WTC11 (cell line): ENCODE measurements at places on chromosomes 1 and 21. TPM values are rescaled to one million over a fixed set of nuclear protein-coding genes. Genes with fewer than 3 reads are reported as not detected.

GRCh38 chr1:31054349-31054748 is 11.2 kb downstream of the PUM1 start:
- DNase-seq: no peak

The ZBTB40 gene
- 11.5 to 12.0 TPM (median 11.5 TPM) in 3 replicates for total RNA-seq

The IL12RB2 gene
- total RNA-seq: 0.50 to 1.1 TPM (median 0.81 TPM) in 3 replicates

DNA sequence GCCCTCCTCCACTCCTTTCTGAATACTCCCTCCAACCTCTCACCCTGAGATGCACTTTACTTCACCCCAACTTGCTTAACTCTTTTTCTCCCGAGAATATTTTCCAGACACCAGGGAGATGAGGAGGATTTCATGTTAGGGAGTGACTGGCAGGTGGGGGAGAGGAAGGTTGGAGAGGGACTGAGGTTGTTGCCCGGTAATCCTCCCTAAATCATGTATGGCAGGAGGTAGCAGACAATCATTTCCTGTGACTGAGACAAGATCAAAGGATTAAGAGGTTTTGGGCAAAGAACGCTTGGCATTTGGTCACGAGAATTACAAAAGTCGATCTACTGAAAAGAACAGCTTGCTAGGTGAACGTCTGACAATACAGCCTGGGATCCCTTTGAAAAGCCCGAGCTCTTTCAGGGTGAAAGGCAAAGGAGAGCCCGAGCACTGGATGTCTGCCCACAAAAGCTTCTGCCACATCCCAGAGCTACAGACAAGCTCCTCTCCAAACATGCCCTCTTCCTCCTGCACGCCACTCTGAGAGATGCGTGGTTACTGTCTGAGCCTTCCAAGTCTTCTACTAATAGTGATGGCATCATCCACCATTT is 154.1 kb downstream of the DAB1 start:
- DNase-seq: no peak

DNA sequence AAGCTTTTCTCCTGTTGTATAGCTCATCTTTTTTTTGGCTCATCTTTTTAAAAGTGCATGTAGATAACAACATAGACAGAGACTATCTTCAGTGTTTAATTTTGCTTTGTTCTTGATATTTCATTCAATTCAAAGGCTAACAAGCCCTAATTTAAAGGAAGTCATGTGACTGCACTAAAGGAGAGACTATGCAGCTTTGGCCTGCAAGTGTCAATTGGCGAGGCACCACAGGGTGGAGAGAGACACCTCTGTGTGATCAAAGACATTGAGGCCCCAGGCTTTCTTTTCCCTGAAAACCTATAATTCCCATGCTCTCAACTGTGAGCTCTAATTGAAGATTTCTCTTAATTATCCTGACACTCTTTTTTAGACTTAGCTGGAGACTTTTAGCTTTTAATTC is 53.6 kb downstream of the CHODL start:
- peak; percentile 38 for DNase-seq

The FNDC5 gene
- total RNA-seq: 1.2 to 1.6 TPM (median 1.4 TPM) in 3 replicates

The RNU1-1 gene
- 1,028 to 1,267 TPM (median 1,197 TPM) in 3 replicates for total RNA-seq

- DNase-seq: no peak
These were observed 6.8 kb downstream of the CPT2 start for GRCh38 chr1:53203466-53203865.

GRCh38 chr1:12769976-12770505 is 3.5 kb upstream of the PRAMEF12 start:
- no peak for DNase-seq

The RHBDL2 gene
- 0.26 to 0.30 TPM (median 0.27 TPM) in 3 replicates for total RNA-seq

- no peak for DNase-seq
These were observed 88.1 kb upstream of the JAK1 start for GRCh38 chr1:65054481-65054880.

DNA sequence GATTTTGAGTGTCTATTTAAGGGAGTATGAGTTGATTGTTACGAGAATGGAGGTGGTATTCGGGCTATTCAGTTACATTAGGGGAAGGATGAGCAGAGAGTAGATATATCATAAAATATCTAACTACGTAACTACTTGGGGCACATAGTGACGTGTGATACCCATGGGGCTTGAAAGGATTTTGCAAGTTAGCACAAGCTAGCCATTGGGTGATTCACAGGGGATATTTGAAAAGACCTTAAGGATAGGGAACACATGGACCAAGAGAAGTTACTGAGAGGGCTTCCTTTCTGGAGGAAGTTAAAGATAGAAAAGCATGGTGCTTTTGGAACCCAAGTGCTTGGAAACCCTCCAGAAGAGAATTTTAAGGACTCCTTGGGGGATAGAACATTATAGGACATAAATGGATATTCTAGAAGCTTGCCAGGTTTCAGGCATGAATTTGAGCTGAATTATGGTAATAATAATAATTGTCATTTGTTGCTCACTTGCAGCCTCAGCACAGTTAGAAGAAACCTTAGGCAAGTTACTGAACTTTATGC is 5.4 kb downstream of the DISP1 start:
- no peak for DNase-seq

The SLC6A17 gene
- 0.09 to 0.24 TPM (median 0.16 TPM) in 3 replicates for total RNA-seq

- no peak for DNase-seq
These were observed 33.8 kb downstream of the KCTD3 start for GRCh38 chr1:215600867-215601266.

The CYP4A11 gene
- total RNA-seq: 0.11 to 0.53 TPM (median 0.23 TPM) in 3 replicates

- peak; percentile 92 for DNase-seq
These were observed 20.6 kb downstream of the MTHFR start for GRCh38 chr1:11784993-11785769.

The C1orf94 gene
- 5.5 to 6.0 TPM (median 5.5 TPM) in 3 replicates for total RNA-seq

- DNase-seq: no peak
These were observed 13.6 kb downstream of the INAVA start for GRCh38 chr1:200908191-200908868.

The TSPAN1 gene
- 0.50 to 0.69 TPM (median 0.57 TPM) in 3 replicates for total RNA-seq

DNA sequence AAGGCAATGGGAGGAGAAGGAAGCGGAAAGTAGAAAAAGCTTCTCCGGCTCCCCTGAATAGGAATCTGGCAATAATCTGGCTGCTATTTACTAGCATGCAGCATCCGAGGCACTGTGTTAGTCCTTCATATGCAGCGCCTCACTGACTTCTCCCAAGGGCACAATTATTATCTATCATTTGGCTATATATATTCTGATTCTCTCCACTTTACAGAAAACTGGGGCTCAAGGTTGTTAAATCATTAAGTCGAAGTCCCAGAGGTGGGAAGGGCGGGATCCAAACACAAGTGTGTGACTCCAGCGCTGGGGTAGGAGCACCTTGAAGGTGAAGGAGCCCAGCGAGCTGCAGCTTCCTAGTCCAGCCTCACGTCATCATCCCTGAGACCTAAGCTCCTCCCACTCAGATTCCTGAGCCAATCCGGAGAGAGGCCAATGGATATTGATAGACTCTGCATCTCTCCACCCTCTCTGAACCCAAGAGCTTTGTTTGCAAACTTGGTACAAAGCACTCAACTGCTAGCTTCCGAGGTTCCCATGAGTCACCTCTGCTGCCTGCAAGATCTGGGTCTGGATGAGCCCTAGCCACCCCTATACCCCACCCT is 16.6 kb upstream of the EYA3 start:
- peak; percentile 75 for DNase-seq

GRCh38 chr1:240739139-240739538 is 127.2 kb upstream of the GREM2 start:
- no peak for DNase-seq

- no peak for DNase-seq
These were observed 2.4 kb upstream of the SIM2 start for GRCh38 chr21:36696390-36697059.

GRCh38 chr1:18635891-18636595 is 5.4 kb downstream of the PAX7 start:
- DNase-seq: peak; percentile 62

DNA sequence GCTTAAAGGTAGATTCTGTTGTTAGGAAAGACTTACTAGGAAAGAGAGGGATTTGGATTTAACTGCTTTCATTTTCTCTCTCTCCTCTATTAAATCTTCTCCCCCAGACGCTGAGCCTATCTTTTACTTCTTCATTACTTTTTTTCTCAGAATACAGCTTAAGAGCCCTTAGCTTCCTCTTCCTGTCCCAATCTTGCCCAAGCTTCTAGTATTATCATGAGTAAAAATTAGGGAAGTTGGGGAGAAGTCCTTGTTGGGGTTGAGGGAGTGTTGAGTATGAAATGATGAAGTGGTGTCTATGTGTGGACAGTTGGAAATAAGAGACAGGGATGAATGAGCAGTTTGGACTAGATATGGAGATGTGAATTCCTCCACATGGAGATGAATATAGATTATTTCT is 35.0 kb downstream of the ACP6 start:
- no peak for DNase-seq

GRCh38 chr1:232529747-232530146 is 100.2 kb downstream of the SIPA1L2 start:
- no peak for DNase-seq

The TNFSF4 gene
- 0.48 to 0.81 TPM (median 0.78 TPM) in 3 replicates for total RNA-seq

DNA sequence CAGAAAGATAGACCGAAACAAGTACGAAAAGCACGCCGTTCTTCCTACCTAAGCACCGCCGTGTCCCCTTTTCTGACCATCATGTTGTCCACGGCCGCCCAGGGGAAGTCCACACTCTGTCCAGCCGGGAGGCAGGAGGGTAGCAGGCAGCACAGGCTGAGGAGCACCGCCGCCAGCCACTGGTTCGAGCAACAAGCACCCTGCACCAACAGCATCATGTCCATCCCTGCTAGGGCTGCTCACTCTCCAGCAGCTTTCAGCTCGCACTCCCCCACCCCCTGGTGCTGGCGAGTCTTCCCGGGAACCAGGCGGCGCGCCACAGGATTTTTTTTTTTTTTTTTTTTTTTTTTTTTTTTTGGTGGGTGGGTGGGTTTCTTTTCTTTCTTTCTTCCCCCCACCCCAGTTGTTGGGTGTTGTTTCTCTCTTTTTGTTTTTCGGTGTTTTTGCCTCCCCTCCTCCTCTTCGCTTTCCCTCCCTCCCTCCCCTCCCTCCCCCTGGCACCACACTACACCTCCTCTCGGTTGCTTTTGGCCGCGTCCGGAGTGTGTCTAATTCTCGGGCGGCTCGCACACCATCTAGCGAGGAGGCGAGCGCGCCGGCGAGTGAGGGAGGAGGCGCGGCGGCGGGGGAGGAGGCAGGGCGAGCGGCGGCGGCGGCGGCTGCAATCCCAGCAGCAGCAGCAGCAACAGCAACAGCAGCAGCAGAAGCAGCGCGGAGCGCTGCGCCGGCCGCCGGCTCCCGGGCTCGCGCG is at the start of gene NEGR1:
NEGR1 (minus strand) TSS at position 269 of the 751 bp plus-strand sequence.
- DNase-seq: peak; percentile 85

DNA sequence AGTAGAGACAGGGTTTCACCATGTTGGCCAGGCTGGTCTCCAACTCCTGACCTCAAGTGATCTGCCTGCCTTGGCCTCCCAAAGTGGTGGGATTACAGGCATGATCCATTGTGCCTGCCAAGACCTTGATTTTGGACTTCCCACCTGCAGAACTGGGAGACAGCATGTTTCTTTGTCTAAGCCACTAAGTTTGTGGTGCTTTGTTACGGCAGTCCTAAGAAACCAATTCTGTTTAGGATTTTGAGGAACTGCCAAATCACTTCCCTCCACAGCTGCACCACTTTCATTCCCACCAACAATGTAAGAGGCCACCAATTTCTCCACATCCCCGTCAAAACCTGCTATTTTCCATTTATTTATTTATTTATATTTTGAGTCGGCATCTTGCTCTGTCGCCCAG is 46.1 kb downstream of the CHAF1B start:
- DNase-seq: no peak

The HTR1D gene
- 5.4 to 7.9 TPM (median 7.9 TPM) in 3 replicates for total RNA-seq

GRCh38 chr1:40199126-40199525 is 37.9 kb downstream of the RLF start:
- DNase-seq: no peak

The OR2L5 gene
- total RNA-seq: not detected in 3 replicates

The GBP7 gene
- not detected in 3 replicates for total RNA-seq

DNA sequence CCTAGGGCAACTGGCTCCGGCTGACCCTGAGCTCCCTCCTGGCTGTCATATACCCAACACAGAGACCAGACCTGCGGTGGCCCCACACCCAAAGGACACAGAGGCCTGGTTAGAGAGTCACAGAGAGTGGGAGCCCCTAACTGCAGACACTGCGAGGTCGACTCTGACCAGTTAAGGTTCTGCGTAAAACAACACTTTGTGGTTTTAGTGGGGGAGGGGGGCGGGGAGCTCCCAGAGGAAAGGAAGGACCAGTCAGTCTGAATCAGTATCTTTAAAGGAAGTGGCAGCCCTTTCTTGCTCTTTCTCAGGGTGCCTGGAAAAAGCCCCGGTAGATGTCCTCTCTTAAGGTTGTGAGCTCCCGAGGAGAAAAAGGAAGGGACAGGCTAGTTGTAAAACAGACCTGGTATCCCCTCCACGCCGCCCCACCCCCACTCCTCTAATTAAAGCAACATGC is 2.4 kb downstream of the SSBP3 start:
- no peak for DNase-seq

The TBX19 gene
- 1.2 to 1.3 TPM (median 1.2 TPM) in 3 replicates for total RNA-seq

- no peak for DNase-seq
These were observed 32.3 kb upstream of the CITED4 start for GRCh38 chr1:40894455-40894854.

DNA sequence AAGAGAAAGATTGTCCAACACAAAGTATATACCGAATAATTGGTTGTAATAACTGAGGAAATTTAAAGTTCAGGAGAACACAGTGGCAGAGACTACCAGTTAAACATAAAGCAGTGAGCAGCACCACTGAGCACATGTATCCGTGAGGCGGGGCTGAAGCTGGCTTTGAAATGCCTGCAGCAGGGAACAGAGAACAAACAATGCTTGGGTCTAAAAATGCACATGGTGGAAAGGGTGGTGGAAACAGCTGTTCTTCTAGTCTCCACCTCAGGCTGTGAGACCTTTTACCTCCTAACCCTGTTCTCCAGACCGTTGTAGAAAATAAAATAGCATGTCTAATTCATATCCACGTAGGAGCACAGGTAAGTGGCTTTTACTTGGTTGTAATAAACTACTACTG is 7.7 kb upstream of the GNG4 start:
- DNase-seq: no peak

The LCE1D gene
- total RNA-seq: not detected in 3 replicates

- no peak for DNase-seq
These were observed 61.2 kb upstream of the DPH5 start for GRCh38 chr1:101086783-101087182.
